ENCODE measurements at places on chromosomes 13 and 19.
A peak's percentile ranks its signal among the peaks of the same experiment; 100 is the strongest.

DNA sequence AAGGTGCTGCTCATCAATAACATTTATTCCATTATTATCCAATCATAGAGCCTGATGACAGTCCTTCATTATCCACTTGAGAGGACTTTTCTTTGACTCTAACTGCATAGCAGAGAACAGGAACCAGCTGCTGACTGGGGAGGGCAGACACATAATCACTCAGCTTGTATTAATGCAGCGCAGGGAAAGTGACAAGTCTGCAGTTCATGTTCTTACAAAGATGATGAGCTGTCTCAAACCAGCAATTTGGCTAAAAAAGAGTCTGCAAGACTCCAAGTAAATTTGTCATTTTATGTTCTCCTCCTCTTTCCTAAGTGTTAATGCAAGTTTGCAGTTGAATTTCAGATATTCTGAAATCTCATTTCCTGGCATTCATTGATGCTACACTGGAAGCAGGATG lies 40.0 kb upstream of the CBY2 start:
- DNase-seq: no peak

DNA sequence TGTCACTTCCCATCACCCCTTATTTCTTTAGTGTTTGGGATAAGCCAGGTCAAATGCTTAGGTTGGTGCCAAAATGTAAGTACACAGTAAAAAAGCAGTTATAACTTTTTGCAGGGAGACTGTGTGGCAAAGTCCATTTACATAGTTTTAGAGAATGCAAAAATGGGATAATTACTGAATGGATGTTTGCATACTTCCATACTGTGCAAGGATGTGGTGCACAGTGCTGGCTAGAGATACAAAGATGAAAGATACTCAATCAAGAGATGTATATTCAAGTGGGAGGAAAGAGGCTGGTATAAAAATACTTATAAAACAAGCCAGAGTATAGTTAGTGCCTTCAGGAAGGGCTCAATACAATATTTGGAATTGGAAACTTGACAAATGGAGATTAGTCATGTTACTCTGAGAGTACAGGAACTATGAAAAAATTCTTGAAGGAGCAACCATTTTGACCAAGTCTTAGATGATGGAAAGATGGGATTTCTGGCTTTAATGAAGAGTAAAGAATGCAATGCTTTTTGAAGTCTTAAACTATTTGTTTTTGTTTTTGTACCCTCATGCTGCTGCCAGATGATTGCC lies 8.0 kb downstream of the PDS5B start:
- DNase-seq: peak; percentile 45

GRCh38 chr19:1554968-1555367 lies 13.2 kb downstream of the MEX3D start:
- no peak for DNase-seq

DNA sequence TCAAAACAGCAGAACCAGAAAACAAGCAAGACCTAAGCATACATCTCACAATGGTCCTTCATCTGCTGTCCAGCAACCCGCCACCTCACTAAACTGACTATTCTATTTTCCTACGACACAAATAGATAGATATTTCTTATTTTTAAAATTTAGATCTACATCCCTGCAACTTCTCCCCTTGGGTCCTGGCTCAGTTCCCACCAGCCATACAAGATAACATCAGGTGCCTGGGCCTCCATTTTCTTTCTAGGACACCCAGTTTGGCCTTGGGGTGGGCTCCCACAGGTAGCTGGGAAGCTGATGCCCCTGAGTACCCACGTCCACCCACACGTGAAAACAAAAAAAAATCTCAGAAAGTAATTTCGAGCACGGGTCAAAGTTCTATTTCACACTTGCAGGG lies 47.6 kb downstream of the TGDS start:
- DNase-seq: no peak

GRCh38 chr13:95642028-95642621 lies 2.4 kb downstream of the DZIP1 start:
- no peak for DNase-seq

GRCh38 chr13:109152941-109153340 lies 523.5 kb downstream of the MYO16 start:
- DNase-seq: no peak

- DNase-seq: no peak
These were observed 508 bp downstream of the ZBTB7A start for GRCh38 chr19:4066176-4066606.

DNA sequence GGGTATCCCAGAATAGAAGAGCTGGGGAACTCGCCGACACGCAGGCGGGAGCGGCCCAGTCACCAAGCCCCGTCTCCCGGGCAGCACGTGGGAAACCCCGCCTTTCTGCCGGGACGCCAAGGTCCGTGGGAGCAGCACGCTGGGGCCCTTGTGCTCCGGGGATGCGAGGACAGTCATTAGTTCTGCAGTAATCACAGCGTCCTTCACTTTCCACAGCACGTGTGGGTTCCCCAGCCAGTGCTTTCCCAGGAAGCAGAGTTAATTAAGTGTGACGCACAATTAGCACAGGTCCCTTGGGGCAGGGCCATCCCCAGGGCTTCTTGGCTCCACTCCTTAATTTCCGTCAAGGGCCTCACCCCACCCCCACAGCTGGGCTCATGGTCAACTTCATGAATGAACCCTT lies 64.3 kb upstream of the C13orf46 start:
- DNase-seq: no peak

GRCh38 chr19:40155749-40156265 lies 35.4 kb upstream of the MAP3K10 start:
- DNase-seq: no peak

GRCh38 chr19:49085868-49086232 lies 599 bp downstream of the SNRNP70 start:
- DNase-seq: no peak

- DNase-seq: no peak
These were observed 14.3 kb downstream of the MRPS12 start for GRCh38 chr19:38944981-38945506.

GRCh38 chr19:45469945-45470761 lies 2.4 kb downstream of the FOSB start:
- no peak for DNase-seq

DNA sequence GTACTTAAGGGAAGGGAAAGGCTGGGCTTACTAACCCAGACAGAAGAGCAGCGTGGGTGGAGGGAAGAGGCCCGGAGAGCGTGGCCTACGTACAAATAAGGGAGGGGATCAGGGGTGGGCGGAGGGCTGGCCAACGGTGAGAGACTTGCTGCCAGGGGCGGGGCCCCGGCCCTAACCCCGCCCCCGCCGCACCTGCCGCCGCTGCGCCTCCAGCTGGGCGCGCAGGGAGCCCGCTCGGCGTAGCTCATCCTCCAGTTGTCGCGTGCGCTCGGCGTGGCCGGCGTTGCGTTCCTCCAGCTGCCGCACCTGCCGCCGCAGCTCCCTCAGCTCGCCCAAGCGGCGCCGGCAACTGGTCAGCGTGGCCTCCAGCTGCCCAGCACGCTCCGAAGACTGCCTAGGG lies 5.7 kb downstream of the HOOK2 start:
- DNase-seq: peak; percentile 17

All from NCI-H526 treated with DMSO at 0.1 percent for 48 hours (cell line).